ENCODE measurements at places on chromosomes 2 and 18.

DNA sequence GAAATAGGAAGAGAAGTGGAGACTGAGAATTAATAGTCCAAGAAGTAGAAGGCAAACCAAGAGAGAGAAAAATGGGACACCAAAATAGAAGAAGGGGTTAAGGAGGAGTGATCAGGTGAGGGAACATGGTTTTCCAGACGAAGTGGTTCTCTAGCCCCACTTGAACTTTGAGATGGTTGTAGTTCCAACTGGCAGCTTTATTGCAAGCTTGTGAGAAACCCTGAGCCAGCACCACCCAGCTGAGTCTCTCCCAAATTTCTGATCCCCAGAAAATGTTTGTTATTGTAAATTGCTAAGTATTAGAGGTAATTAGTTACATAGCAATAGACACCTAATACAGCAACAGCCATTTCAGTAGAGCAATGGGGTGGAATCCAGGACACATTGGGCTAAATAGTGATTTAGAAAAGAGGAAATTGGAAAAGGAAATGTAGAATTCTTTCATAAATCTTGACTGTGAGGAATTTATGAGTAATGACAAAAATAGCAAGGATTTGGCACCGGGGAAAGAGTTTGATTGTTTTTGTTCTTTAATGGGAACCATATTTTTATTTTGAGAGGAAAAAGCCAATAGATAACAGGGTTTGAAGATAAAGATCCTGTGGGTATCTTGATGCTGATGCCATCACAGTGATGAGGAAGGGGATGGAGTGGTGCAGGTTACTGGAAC is 62.1 kb upstream of the XDH start:
- no peak for DNase-seq

DNA sequence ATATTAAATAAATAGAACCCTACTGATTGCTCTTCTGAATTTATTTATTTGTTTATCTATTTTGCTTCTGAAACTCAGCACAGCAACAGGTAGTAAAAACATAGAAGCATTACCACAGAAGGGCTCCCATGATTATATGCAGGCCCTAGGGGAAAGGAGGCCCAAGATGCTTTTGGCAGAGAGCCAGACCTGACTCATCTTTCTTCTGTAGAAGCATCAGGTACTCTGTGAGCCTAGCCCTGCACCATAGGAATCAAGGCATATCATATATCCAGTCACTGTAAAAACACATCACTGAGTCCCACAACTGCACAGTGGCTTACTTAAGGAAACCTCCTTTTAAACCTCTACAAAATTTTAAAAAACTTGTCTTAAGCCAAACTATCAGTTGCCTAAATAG is 1.8 kb downstream of the SCN9A start:
- peak; percentile 56 for DNase-seq

DNA sequence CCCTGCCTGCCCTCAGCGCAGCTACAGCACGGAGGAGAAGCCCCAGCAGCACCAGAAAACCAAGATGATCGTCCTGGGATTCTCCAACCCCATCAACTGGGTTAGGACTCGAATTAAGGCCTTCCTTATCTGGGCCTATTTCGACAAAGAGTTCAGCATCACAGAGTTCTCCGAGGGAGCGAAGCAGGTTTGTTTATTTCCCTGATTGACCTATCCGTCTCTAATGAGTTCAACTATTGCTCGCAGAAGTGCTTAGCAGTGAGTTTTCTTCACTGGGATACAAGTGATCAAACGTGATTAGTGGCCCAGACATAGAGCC is 639 bp downstream of the MAIP1 start:
- DNase-seq = no peak

GRCh38 chr2:10408649-10409579 is 39.2 kb downstream of the ODC1 start:
- DNase-seq = peak; percentile 57

DNA sequence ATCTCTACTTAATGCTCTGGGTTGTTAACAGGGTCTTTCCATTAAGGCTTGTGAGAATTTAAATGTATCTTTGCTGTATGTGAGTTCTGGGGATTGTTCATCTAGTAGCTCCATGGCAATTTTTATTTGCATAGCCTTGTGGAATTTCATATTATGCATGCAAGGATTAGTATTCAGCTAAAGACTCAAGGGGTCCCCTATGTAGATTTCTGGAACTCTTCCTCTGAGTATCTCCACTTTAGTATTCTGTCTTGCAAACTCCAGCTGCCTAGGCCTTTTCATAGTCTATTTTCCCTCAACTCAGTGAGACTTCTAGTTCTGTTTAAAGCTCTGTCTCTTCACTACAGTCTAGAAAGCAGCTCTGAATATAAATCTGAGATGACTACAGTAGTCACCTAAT is 304.6 kb upstream of the REV1 start:
- DNase-seq = no peak

DNA sequence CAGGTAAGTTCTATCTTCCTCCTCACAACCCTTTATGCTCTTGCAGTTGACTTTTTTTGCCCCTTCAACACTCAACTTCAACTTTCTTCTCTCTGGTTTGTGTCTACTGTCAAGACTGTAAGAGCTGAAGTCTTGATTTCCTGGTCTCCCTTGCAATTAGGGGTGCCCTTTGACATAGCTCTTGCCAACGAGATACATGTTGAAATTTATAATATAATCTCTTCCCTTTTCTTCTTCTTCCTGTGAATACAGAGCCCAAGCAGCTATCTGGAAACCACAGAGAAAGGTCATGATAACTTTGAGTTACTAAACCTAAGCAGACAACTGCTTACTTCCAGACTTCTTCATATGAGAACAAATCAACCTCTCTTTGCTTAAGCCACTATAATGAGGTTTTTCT is 163.5 kb downstream of the MC4R start:
- no peak for DNase-seq

DNA sequence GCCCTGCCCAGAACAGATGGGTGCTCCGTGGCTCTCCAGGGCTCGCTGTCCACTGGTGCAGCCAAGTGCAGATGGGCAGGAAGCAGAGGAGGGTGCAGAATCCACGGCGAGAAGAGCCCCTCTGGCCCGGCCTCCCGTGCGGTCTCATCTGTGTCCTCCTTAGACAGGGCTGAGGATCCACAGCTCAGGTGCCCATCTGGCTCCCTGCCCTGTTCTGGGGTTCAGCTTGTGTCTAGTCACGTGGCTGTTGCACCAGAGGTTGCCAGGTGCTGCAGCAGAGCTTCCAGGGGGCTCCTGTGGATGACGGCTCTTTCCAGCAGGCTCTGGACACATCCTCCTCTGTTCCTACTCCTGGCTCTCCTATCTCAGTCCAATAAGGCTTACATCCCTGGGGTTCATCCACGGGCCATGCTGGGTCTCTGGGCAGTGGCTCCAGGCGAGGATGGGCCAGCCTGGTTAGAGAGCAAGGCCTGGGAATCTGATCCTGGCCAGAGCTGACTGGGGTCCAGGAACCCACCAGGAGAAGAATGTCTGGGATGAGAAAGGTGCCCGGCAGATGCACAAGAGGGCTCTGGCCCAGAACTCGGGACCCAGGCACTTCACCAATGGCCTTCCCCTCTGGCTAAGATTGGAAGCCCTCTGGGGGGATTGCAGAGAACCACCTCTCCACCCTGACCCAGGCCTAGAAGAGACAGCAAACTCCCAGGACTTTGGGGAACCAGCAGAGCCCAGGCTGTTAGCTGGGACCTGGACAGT is 116.3 kb upstream of the ID2 start:
- no peak for DNase-seq

DNA sequence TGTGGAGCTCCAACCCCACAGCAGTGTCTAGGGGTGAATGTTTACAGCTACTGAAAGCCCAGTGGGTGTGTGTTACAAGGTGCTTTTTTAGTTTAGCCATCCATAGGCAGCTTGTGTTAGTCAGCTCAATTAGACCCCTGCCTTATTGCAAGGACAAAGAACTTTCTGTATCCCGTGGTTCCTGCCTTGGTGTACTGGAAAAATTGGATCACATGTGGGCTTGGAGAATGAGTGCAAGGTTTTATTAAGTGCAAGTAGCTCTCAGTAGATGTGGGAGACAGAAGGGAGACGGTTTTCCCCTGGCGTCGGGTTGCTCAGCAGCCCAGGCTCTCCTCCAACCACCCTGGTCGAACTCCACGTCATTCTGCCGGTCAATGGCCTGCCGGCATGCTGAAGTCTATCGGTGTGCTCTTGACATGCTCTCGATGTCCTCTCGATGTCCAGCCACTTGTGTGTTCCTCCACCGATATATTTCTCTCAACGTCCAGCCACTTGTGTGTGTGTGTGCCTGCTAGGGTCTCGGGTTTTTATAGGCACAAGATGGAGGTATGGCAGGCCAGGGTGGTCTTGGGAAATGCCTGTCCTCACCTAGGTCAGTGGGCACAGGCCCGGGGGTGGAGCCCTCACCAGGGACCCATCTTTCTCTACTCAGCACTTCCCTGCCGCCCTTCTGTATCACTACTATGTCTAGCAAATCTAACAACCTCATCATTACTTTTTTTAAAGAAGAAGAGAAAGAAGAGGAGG is 13.8 kb downstream of the FANCL start:
- no peak for DNase-seq

DNA sequence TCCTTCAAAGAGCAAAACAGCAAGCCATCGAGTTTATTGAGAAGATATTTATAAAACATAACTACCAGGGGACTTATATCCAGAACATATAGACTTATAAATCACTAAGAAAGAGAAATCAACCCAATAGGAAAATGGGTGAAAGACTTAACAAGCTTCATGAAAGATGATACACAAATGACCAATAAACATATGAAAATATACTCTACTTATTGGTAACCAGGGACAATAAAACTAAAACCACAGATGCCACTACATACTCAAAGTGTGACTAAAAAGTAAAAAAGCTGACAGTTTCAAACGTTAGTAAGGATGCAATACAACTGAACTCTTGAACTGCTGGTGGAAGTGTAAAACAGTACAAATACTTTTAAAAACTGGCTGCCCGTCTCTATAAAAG is 154.3 kb downstream of the TMEM163 start:
- DNase-seq = no peak

DNA sequence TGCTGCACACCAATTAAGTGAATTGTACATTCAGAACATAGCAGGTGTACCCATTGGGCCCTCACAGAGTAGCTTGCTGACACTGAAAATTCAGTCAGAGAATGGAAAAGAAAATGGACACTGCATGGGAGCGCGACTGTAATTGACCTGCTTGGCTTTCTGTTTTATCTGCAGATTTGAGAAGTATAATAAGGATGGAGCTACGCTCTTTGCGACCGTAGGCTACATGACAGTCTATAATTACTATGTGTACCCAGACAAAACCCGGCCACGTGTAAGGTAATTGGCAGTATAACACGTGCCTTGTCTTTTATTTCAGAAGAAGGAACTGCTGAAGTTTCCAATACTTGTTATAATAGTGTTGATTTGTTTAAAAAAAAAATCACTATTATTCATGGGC is 33.5 kb upstream of the METAP1D start:
- DNase-seq = no peak

DNA sequence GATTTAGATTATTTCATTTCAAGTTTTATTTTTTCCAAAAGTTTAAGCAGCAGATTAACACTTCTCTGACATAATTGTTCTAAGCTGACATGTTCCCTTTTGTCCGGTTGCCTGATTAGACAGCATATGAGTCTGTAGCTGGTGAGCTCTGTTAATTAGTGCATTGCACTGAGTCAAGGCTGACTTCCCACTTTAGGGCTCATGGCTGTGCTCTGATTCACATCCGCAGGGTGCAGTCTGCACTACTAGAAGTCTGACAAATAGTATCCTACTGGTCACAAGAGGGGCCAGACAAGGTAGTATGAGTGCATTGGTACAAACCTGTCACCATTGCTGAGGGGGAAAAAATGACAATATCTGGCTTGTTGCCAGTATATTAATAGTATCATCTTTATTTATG is 443.9 kb upstream of the ZNF804A start:
- DNase-seq = no peak

Measured in T1000 (cell line).